ENCODE measurements at places on chromosomes 13 and 19.

DNA sequence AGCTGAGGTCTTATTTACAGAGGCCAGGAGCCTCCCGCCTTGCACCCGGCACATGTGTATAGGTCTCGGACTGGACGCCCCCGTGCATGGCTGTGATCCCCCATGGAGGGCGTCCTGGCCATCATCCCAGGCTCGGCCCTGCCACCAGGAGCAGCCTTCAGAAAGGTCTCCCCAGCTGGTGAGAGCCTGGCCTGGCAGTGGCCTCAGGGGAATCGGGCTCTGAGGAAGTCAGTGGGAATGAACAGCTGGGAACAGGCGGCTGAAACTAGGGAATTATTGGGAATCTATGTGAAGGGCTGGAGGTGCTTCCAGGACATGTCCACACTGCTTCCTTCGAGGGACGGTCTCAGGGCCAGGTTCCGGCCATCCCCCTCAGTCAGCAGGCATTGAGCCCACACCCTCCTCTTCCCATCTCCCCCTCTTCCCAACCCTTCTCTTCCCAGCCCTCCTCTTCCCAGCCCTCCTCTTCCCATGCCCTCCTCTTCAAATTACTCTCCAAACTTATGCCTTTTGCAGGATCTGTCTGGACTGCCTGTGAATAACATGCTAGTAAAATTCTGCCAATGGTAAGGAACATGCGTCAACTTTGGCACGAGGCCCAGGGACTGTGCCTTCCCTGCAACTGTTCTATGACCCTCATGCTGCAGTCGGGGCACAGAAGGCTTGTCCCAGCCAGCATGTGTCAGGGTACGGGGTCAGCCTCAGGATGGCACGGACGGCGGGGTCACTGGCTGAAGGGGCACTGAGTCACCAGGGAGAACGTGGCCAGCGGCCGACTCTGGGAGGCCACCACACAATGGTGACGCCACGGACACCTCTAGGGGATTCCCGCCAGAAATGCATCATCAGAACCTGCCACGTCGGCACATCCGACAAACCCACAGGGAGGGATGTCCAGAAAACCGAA, 24.2 kb upstream of the C13orf46 start:
- DNase-seq: no peak

- DNase-seq: no peak
Measured at GRCh38 chr13:112032186-112032993, 34.6 kb upstream of the SOX1 start.

- no peak for DNase-seq
Measured at GRCh38 chr19:45824041-45824471, 8.9 kb upstream of the RSPH6A start.

- DNase-seq: no peak
Measured at GRCh38 chr13:44605275-44605674, 29.1 kb upstream of the TSC22D1 start.

DNA sequence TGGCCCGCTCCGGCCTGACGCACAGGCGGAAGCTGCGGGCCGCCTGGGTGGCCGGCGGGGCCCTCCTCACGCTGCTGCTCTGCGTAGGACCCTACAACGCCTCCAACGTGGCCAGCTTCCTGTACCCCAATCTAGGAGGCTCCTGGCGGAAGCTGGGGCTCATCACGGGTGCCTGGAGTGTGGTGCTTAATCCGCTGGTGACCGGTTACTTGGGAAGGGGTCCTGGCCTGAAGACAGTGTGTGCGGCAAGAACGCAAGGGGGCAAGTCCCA, 4.4 kb downstream of the FFAR1 start:
- no peak for DNase-seq

- no peak for DNase-seq
Measured at GRCh38 chr19:2289714-2290435, 7.9 kb upstream of the PEAK3 start.

GRCh38 chr19:11931051-11931450, 6.1 kb downstream of the ZNF700 start:
- no peak for DNase-seq

- no peak for DNase-seq
Measured at GRCh38 chr13:22700246-22700887, 480.4 kb upstream of the SGCG start.

DNA sequence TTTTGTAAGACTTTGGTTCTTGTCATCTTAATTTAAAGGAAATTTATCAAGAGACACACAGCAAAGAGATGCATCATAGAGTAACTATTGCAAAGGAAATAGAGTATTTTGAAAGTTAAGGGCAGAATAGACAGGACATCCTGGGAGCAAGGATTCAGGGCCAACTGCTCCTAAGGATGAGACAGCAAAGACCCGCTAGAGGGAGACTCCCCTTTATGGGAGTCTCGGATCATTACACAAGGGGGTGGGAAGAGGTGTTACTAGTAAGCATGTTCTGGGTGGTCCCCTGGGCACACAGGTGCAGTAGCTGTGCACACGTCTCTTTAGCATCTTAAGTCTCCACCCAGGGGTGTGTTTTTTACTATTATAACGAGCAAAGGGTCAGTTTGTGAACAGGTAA, 9.6 kb downstream of the ZSCAN5C start:
- DNase-seq: no peak

DNA sequence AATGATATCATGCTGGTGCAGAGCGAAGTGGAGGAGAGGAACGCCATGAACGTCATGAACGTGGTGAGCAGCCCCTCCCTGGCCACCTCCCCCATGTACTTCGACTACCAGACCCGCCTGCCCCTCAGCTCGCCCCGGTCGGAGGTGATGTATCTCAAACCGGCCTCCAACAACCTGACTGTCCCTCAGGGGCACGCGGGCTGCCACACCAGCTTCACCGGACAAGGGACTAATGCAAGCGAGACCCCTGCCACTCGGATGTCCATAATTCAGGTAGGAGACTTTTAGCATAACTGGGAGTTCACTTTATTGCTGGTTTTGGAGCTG, 3.3 kb downstream of the PCDH17 start:
- DNase-seq: no peak

DNA sequence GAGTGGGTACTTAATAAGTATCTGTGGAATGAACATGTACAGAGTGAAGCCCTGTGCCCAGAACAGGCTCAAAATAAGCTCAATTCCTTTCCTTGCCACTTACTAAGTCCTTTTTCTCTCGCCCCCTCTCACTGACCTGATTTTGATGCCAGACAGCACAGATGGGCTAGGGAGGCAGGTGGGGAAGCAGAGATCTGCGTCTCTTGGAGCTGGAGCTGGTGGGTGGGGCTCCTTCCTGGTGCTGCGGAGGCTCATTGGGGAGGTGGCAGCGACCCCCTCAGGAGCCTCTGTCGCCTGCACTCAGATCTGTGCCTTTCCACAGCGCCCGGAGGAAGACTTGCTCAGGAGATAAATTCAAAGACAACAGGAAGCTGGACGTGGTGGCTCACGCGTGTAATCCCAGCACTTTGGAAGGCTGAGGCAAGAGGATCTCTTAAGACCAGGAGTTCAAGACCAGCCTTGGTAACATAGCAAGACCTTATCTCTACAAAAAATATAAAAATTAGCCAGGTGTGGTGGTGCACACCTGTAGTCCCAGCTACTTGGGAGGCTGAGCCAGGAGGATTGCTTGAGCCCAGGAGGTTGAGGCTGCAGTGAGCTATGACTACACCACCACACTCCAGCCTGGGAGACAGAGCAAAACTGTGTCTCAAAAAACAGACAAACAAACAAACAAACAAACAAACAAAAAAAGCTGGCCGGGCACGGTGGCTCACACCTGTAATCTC, 14.6 kb downstream of the AKT2 start:
- no peak for DNase-seq

DNA sequence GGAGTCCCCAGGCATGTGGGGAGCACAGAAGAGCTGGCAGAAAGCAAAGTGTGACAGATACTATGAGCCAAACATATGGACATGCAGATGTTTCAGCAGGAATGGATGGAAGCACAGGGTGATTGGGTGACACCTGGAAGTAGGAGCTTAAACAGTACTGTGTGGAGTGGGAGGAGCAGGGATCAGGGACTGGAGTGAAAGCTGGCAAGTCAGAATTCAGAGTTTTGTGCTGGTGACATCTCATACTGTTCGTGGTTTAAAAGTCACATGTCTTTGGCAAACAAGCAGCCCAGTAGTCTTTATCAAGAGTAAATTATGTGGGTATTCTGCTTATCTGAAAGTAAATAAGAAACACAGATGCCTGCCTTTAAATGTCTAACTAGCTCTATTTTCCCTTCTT, 408.2 kb downstream of the COG6 start:
- no peak for DNase-seq

DNA sequence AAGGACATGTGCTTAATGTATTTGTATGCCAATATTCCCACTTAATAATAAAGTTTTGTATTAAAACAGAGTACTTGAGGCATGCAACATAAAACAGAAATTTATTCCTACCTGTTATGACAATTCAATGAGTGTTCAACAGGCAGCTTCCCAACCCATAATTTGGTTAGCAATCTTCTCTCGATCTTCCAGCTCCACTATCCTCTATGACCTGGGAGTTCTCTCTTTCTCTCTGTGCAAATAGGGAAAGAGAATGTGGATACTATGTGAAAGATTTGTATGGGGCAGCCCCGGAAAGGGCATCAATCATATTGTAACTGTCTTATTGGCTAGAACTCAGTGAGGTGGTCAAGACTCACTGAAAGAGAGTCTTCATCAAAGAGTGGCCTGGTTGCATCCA, 644.9 kb upstream of the PCDH20 start:
- no peak for DNase-seq

- DNase-seq: no peak
Measured at GRCh38 chr13:113447596-113447995, 5.7 kb downstream of the ADPRHL1 start.

GRCh38 chr19:36210497-36210896, 4.0 kb downstream of the ZNF565 start:
- DNase-seq: no peak

DNA sequence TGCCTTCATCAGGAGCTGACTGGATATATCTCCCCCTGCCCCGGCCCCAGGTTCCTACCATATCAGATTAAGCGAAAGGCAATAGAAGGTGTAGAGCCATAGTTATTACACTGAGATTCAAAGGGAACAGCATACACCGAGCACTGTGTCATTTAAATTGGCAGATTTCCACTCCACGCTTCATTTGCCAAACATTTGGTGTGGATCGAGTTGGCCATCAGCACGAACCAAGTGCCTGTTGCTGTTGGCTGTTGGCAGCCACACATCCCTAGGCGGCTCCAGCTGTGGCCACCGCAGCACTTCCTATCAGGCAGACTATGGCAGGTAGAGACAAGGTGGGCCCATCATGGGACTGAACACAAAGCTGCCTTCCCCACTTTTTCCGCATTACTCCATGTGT, 115.8 kb downstream of the CCNA1 start:
- DNase-seq: no peak
